ENCODE measurements at places on chromosomes 16 and 17.

DNA sequence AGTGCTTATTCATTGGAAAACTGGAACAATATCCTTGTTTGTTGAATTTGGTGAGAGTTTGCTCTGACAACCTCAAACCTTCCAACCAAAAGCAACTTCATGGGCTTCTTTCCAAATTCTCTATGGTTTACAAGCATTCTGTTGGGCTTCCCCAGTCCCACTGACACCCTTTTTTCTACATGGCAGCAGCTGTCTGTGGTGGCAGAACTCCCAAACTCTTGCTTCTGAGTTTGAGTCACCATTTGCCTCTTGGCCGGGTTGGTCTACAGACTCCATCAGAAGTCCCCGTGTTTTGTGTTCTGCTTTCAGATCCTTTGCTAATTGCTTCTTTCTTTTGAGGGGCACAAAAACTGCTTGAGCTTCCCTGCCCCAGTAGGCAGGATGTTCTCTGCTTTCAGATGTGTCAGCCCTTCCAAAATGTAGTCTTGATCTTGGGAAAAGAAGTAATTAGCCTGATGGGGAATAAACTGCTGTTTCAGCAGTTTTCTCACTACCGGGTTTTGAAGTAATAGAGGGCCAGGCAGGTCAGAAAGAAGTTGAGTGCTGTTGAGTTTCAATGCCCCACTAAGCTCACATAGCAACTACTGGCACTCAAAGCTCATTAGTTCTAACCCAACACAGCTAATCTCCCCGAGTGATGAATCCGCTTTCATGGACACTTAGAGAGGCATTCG, 80.7 kb downstream of the HS3ST3A1 start:
- DNase-seq: no peak

DNA sequence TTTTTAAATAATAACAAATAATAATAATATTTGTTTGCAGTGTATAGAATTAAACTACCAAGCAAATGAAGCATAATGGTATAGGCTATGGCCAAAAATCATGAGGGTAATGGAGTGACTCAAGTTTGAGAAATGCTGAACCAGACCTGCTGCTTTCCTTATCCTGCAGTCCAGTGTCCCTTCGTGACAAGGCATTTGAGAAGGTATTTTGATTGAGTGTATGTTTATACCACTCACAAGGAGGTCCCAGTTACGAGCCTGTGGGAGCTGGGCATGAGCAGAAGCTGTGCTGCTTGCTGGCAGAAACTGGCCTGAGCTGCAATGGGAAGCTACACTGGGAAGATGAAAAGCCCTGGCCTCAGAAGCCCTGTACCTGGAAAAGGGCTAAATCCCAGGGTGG, 50.3 kb downstream of the GNAO1 start:
- no peak for DNase-seq

DNA sequence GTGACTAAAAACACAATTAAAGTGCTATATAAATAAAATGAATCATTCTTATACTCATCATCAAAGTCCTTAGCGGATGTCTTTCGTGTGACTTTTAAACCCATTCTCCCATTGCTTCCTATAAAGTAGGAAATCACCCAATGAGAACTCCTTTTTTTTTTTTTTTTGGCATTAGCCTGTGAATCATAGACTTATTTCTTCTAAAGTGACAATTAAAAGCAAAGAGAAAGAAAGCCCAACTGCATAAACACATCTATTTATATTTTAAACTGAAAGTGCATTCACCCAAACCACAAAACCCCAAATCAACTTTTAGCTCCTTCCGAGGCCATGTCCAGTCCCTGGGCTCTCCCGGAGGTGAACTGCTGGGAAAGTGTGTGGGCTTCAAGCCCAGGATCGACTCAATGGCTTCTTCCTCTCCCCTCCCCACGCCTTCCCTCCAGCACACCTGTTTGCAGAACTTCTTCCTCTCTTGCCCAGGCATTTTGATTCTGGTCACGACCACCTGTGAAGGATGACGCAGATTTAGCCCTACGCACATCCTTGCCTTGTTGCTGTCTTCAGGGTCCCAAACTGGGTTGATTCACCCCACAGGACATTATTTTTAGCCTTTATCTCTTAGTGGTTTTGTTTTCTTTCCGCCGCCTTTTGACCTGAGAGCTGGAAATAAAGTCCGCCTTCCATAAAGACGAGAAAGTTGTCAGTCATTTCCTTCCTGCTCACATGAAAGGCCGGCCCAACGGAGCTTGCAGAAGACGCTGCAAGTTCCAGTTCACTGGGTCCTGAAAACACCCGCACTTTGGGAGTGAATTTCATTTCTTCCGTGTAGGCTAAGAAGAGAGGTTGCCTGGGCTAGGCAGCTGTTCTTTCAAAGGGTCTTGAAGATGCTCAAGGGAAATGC, 166.8 kb downstream of the MAP2K6 start:
- peak; percentile 20 for DNase-seq

DNA sequence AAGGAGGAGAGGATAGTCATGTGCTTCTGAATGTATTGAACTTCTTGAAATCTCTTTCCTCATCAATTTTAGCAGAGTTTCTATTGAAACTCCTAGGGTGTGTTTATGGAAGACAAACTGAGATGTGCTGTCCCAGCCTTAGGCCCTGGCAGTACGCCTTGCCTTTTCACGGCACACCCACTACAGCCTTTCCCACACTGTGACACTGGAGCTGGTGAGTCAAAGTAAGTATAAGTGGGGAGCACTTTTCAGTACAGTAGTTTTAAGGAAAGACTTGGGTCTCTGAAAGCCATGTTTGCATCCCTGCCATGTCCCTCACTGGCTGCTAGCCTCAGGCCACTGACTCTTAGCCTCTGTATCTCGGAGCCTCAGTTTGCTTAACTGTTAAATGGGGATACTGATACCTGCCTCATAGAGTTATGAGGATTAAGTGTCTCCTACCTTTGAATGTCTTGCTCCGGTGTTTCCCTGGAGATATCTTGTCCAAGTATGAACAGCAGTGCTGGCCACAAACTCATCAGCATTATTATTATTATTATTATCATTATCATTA, 144.7 kb upstream of the CRHR1 start:
- DNase-seq: no peak

DNA sequence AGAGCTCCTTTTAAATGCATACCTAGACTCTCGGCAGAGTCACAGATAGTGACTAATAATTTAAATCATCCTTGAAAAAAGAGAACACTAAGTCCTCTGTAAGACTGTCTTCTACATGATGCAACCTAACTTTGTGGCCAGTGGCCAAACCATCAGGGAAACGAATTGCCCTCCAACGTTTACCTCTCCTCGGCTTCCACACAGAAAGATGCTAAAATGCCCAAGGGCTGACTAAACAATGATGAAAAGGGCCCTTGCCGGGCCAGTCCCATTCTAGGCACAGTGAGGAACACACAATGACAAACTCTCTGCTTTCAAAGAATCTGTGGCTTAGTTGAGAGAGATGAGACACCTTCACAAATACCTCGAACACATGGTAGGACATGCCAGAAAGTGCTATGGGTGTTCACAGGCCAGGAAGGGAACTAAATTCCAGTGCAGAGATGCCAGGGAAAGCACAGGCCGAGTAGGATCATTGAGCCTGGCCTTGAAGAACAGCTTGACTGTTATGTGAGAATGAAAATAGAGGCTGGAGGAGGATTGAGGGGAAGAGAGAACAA, 35.3 kb upstream of the PITPNM3 start:
- no peak for DNase-seq
